ENCODE measurements at places on chromosomes 11 and 22. TPM values are rescaled to one million over a fixed set of nuclear protein-coding genes. Genes with fewer than 3 reads are reported as not detected.

GRCh38 chr11:34680206-34680605, 59.3 kb downstream of the EHF start:
- H3K4me1 ChIP-seq: no peaks in the 10 kb centered on the region
- H3K27ac ChIP-seq: no peak overlapping the region
- H3K36me3 ChIP-seq: no peaks in the 10 kb centered on the region
- H3K4me3 ChIP-seq: no peak overlapping the region
- no peak for ATAC-seq

GRCh38 chr11:80595011-80595410, 1154.2 kb upstream of the TENM4 start:
- H3K36me3 ChIP-seq: no peaks in the 10 kb centered on the region
- no peak overlapping the region for H3K4me3 ChIP-seq
- H3K27me3 ChIP-seq: no peaks in the 10 kb centered on the region

The KIF18A gene
- 0.59 TPM for total RNA-seq

The CYTH4 gene
- 11.4 TPM for total RNA-seq

GRCh38 chr22:20430720-20431510, 6.7 kb downstream of the SCARF2 start:
- peaks cover 59% of the 10 kb centered on the region for H3K4me1 ChIP-seq
- H3K27me3 ChIP-seq: peaks cover 14% of the 10 kb centered on the region
- H3K36me3 ChIP-seq: peaks cover 48% of the 10 kb centered on the region
- peak; percentile 50 for ATAC-seq
- no peak overlapping the region for H3K27ac ChIP-seq

The MCAM gene
- total RNA-seq: 1,136 TPM

The TEF gene
- total RNA-seq: 44.4 TPM

The RAPSN gene
- 0.23 TPM for total RNA-seq

- no peak overlapping the region for H3K27ac ChIP-seq
- H3K36me3 ChIP-seq: no peaks in the 10 kb centered on the region
- ATAC-seq: no peak
- no peaks in the 10 kb centered on the region for H3K27me3 ChIP-seq
- H3K4me1 ChIP-seq: no peaks in the 10 kb centered on the region
These were observed 56.5 kb downstream of the FAM76B start for GRCh38 chr11:95732930-95733602.

The GLYATL2 gene
- not detected for total RNA-seq

DNA sequence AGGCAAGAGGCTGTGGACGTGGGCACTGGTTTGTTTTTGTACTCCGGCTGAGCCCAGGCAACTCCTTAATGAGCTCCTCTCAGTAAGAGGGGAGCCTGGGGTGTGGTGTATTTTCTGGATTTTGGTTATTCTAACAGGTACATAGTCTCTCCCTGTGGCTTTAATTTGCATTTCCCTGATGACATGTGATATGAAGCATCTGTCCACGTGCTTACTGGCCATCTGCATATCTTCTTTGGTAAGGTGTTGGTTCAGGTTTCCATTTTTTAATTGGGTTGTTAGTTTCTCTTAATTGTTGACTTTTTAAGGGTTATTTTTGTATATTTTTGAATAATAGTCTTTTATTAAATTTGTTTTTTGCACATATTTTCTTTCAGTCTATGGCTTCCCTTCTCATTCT, 30.8 kb upstream of the SNX19 start:
- no peak overlapping the region for H3K4me3 ChIP-seq
- H3K36me3 ChIP-seq: no peaks in the 10 kb centered on the region
- no peaks in the 10 kb centered on the region for H3K27me3 ChIP-seq
- H3K27ac ChIP-seq: no peak overlapping the region

- no peak overlapping the region for H3K4me3 ChIP-seq
- no peak for ATAC-seq
- H3K4me1 ChIP-seq: peaks cover 4% of the 10 kb centered on the region
- no peaks in the 10 kb centered on the region for H3K27me3 ChIP-seq
- H3K36me3 ChIP-seq: no peaks in the 10 kb centered on the region
These were observed 95.6 kb downstream of the LDLRAD3 start for GRCh38 chr11:36039471-36039870.

- H3K27ac ChIP-seq: no peak overlapping the region
- H3K4me1 ChIP-seq: no peaks in the 10 kb centered on the region
- ATAC-seq: no peak
- H3K4me3 ChIP-seq: no peak overlapping the region
- no peaks in the 10 kb centered on the region for H3K27me3 ChIP-seq
- no peaks in the 10 kb centered on the region for H3K36me3 ChIP-seq
These were observed 235.7 kb downstream of the SBF2 start for GRCh38 chr11:10058356-10058755.

DNA sequence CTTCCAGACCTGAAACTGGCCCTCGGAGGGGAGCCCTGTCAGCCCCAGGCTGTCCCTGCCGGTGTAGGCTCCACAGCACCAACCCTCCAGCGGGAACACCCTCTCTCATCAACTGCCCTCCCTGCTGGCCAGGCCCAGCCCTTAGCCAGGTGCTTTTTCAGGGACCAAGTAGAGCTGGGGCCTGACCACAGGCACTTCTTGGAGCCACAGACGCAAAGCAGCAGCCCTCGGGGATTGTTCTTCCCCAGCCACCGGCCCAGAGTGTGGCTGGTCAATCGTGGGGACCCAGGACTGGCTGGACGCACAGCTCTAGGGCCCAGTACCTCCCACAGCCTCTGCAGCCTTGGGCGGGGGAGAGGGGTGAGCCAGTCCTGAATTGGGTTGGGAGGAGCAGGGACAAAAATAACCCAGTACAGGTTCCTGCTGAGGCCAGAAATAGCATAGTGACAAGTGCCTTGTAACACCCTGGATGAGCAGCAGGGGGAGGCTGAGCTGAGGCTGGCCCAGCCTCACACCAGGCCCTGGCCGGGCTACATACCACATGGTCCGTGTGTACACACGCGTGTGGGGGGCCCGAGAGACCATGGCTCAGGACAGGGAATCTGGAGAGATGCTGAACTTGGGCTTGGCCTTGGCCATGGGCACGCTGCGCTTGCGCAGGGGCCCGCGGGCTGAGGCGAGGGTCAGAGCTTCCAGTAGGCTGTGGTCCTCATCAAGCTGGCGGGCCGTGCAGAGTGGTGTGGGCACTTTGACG, 2.0 kb downstream of the KCNJ11 start:
- no peaks in the 10 kb centered on the region for H3K4me1 ChIP-seq
- H3K36me3 ChIP-seq: no peaks in the 10 kb centered on the region
- no peaks in the 10 kb centered on the region for H3K27me3 ChIP-seq

DNA sequence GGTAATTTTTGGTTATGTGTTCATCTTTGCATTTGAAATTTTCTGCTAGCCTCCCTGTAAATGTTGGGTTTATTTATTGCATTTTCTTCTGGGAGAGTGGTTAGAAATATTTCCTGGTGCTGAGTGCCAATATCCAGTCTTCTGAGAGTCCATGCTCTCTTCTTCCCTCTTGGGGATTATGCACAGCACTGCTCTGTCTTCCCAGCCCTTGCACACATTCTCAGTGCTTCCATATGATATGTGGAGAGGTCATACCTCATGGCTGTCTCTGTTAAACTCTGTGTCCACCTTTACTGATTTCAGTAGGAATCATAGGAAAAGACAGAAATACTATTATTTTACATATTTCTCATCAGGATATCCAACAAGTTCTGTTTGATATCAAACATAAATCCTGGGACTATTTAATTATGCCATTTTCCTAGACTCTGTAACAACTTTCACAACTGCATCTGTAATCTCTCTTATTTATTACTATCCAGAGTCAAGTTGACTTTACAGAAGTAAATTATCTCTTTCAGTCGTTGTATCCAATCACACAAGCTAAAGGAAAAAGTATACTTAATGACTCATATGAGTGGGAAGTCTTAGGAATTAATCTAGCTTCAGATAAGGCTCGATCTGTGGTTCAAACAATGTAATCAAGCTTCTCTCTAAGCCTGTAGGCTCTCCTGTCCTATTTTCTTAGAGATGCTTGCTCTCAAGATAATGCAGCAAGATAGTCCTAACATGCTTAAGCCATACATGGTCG, 2.7 kb upstream of the NXPE1 start:
- H3K4me3 ChIP-seq: no peak overlapping the region
- H3K4me1 ChIP-seq: no peaks in the 10 kb centered on the region
- no peaks in the 10 kb centered on the region for H3K27me3 ChIP-seq
- H3K36me3 ChIP-seq: no peaks in the 10 kb centered on the region
- ATAC-seq: no peak
